GM19239 (cell line): ENCODE measurements at places on chromosomes 13 and 19.

- DNase-seq: no peak
Observed at GRCh38 chr19:53357821-53358581, 7.5 kb upstream of the ZNF525 start.

DNA sequence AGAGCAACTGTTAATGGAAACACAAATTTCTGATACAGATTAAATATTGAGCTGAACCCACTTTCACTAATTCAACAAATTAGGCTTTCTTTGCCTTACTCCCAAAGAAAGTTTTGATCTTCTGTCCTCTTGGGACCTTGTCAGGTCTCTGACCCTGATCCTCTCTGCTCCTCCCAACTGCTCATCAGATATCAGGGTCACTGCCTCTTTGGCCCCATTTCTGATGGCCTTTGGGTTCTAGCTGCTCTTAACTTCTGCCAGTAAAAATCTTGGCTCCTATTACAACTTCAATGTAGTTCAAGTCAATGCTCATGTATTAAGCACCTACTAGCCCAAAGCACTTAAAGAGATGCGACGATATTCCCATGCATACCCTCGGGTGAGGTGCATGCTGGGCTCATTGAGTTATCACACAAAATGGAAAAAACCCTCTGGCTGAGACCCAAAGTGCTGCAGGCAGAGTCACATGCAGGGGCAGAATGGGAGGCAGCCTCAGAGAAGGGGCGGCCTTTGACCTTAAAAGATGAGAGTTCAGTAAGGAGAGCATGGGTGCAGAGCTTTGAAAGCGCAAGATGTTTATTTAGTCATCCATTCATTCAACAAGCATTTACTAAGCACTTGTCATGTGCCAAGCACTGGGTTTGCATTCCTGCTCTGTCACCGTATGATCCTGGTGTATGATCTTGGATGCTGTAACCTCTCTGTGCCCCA, 183.4 kb downstream of the USP12 start:
- no peak for DNase-seq

DNA sequence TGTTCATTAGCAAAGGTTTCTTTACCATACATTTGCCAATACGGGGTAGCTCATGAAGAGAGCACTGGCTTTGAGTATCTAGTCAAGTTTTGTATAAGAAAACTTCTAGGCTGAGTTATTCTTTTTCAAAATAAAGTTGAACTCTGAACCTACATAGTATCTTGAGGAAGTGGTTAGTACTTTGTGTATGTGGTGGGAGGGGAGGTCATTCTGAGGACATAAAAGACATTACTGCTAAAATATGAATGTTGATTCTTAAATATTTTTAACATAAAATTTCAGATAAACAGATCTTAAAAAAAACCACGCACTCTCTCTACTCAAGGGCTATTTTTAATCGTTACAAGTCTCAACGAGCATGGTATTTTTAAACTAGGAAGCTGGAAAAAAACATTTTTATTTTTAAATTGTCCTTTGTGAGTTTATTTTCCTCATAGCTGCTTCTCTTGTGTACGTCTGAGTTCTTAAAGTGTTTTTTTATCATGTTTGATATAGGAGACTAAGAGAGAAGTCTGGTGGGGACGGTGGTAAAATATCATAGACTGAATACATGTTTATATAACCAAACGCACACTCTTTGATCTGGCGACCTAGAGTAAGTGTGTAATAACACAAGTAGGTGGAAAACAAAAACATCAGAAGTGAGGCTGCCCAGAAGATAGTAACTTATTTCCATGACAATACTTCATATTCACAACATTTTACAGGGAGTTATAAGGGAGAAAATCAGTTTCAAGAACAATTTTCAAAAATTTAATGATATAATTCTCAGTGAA, 118.0 kb upstream of the POSTN start:
- DNase-seq: no peak

DNA sequence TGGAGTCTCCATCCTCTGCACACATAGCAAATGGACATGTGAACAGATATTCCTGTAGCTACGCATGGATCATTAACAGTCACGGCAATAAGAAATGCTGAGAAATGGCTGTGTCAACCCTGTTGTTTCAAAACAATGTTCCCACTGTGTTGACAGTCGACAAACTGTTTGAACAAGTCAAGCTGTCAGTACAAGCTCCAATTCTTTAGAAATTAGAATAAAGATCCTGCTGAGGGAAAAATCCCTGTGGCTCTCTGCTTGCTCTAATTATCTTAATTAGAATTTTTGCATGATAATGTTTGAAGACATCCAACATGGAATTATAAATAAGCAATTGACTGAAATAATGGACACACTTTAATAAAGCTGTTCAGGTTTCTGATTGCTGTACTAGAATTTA, 37.9 kb upstream of the CPB2 start:
- no peak for DNase-seq

- DNase-seq: no peak
Observed at GRCh38 chr13:79197933-79198332, 208.1 kb downstream of the RBM26 start.

DNA sequence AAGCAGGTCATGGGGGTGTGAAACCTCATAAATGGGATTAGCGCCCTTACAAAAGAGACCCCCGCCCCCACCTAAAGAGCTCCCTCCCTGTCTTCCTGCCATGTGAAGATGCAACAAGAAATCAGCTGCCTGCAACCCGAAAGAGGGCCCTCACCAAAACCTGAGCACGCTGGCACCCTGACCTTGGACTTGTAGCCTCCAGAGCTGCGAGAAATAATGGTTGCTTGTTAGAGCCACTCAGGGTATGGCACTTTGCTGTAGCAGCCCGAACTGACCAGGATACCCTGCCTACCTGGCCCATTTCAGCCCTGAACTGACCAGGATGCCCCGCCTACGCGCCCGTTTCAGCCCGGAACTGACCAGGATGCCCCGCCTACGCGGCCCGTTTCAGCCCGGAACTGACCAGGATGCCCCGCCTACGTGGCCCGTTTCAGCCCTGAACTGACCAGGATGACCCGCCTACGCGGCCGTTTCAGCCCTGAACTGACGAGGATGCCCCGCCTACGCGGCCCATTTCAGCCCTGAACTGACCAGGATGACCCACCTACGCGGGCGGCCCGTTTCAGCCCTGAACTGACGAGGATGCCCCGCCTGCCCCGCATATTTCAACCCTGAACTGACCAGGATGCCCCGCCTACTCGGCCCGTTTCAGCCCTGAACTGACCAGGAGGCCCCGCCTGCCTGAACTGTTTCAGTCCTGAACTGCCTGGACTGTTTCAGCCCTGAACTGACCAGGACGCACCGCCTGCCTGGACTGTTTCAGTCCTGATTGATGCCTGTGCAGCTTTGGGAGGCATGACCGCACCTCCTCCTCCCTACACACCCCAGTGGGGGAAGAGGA, 120.0 kb downstream of the UQCRFS1 start:
- DNase-seq: no peak

GRCh38 chr19:42512743-42513304, 15.5 kb downstream of the CEACAM1 start:
- DNase-seq: peak; percentile 53

DNA sequence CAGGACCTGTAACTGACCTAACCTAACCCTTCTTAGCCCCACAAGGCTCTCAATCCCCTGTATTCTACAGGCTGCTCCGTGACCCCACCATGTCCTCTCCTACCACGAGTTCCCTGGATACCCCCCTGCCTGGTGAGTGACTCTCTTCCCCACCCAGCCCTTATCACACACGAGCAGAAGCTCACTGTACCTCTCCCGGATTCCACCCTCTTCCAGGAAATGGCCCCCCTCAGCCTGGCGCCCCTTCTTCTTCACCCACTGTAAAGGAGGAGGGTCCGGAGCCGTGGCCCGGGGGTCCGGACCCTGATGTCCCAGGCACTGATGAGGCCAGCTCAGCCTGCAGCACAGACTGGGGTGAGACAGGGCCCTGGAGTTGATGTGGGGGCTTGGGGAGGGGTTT, 1.3 kb downstream of the NR1H2 start:
- DNase-seq: no peak

GRCh38 chr13:48000559-48001113, 437 bp downstream of the SUCLA2 start:
- peak; percentile 9 for DNase-seq

DNA sequence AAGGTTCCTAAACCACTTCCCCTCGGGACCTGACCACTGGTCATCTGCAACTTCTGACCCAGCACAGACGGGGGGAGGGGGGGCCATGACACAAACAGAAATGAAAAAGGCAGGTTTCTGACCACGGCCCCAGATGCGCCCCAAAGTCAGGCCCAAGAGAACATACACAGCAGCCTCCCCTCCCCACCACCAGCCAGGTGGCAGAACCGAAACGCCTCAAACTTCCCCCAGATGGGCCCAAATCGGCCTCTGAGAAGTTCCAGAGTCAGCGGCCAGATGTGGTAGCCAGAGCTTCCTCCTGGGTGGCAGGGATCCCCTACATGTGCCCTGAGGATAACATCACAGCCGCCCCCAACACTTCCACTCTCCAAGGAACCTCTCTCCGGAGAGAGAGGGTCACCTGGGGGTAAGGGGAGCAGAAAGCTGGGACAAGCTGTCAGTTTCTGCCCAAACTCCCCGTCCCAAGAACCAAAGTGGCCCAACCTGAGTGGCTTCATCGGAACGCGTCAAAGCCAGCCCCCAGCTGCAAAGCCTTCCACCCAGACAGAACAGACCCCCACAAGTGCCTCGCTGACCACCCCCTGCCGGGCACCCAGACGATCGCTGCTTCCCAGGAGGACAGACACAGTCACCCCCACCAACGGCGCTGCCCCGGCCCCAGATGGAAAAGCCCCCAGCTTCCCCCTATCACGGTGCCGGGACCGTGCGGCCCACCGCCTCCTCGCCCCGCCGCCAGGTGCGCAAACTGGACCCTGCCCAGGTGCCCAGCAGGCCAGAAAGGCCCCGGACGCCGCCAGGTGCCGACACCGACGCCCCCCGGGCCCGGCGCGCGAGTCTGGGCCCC, 800 bp downstream of the ELL start:
- no peak for DNase-seq

DNA sequence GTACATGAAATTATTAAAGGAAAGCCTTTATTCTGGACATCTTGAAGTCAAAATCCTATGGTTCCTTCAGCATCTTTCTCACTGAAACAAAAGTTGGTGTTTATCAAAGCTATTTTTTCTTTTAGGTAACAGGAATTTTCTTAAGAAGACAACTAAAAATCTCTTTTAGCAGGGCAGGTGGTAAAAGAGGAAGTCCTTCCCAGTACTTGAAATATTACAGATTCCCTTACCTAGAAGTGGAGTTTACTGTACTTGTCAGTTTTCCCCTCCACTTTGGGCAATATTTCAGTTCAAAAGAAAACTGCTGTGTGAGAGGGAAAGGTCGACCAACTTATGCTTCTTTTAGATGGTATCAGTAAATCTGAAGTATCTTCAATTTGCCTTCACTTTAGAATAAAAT, 64.3 kb upstream of the TDRD3 start:
- no peak for DNase-seq

DNA sequence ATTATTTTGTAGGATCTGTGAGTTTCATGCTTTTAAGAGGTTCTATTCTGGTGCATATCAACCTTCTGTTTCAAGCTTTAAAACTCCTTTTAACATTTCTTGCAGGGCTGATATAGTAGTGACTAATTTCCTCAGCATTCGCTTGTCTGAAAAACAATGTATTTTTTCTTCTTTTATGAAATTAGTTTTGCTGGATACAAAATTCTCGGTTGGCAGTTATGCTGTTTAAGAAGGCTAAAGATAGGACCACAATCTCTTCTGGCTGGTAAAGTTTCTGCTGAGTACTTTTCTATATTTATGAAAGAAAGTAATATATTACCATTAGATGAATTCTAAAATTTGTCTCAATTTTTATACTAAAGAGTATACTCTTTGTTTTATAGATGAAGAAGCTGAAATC, 487.8 kb upstream of the SPRY2 start:
- DNase-seq: no peak

GRCh38 chr13:44382635-44383145, 9.1 kb downstream of the SERP2 start:
- DNase-seq: no peak

DNA sequence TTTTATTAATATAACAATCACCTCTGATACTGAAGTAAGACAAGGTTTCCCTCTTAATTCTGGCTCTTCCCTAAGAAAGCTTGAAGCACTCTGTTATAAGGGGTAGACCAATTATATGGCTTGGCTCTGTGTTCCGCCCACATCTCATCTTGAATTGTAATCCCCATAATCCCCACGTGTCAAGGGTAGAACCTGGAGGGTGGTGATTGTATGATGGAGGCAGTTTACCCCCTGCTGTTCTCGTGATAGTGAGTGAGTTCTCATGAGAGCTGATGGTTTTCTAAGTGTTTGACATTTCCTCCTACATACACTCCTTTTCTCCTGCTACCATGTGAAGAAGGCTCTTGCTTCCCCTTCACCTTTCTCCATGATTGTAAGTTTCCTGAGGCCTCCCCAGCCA, 363.8 kb upstream of the PCDH20 start:
- DNase-seq: no peak

DNA sequence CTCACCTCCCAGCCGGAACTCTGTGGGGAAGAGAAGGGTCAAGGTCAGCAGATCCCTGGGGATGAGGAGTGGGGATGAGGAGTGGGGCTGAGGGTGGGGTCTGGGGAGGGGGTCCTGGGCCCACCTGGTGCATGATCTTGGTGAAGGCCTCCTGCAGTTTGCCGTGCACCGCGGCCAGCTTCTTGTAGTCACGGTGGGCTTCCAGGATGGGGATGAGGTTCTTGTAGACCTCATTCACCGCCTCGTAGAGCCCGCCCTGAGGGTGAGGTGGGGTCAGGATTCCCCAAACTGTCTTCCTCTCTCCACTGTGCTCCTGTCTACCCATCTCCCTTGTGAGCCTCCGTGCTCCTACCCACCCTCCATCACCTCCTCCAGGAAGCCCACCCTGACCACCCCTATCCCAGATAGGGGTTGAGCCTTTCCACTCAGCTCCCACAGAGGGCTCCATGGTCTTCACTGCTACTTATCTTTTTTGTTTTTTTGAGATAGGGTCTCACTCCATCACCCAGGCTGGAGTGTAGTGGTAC, 6.8 kb upstream of the KANK2 start:
- DNase-seq: no peak

GRCh38 chr13:73954808-73955207, 179.4 kb downstream of the KLF12 start:
- no peak for DNase-seq

GRCh38 chr19:18274219-18274780, at the start of gene IQCN:
Gene IQCN, minus strand, starts transcription at chr19:18274452. Its CDS starts 4,974 bp downstream, at chr19:18269478.
- DNase-seq: no peak

GRCh38 chr13:23730251-23730650, 158.9 kb downstream of the MIPEP start:
- DNase-seq: no peak
